Stomach (tissue), 19 donors: ENCODE measurements at places on chromosomes 1 and 21. TPM values are rescaled to one million over a fixed set of nuclear protein-coding genes. Genes with fewer than 3 reads are reported as not detected.

The RPE65 gene
- 0.43 TPM for total RNA-seq

GRCh38 chr1:213327017-213327667, 276.1 kb downstream of the RPS6KC1 start:
- no peaks in the 10 kb centered on the region for H3K4me1 ChIP-seq
- no peak overlapping the region for H3K27ac ChIP-seq
- no peak overlapping the region for H3K4me3 ChIP-seq
- no peaks in the 10 kb centered on the region for H3K36me3 ChIP-seq
- no peaks in the 10 kb centered on the region for H3K27me3 ChIP-seq

- H3K27ac ChIP-seq, result no peak overlapping the region
- H3K36me3 ChIP-seq, result no peaks in the 10 kb centered on the region
- no peak overlapping the region for H3K4me3 ChIP-seq
- peaks cover 4% of the 10 kb centered on the region for H3K4me1 ChIP-seq
These were observed 65.0 kb downstream of the WDR64 start for GRCh38 chr1:241716915-241717656.

The AK5 gene
- total RNA-seq, result 5.0 TPM

DNA sequence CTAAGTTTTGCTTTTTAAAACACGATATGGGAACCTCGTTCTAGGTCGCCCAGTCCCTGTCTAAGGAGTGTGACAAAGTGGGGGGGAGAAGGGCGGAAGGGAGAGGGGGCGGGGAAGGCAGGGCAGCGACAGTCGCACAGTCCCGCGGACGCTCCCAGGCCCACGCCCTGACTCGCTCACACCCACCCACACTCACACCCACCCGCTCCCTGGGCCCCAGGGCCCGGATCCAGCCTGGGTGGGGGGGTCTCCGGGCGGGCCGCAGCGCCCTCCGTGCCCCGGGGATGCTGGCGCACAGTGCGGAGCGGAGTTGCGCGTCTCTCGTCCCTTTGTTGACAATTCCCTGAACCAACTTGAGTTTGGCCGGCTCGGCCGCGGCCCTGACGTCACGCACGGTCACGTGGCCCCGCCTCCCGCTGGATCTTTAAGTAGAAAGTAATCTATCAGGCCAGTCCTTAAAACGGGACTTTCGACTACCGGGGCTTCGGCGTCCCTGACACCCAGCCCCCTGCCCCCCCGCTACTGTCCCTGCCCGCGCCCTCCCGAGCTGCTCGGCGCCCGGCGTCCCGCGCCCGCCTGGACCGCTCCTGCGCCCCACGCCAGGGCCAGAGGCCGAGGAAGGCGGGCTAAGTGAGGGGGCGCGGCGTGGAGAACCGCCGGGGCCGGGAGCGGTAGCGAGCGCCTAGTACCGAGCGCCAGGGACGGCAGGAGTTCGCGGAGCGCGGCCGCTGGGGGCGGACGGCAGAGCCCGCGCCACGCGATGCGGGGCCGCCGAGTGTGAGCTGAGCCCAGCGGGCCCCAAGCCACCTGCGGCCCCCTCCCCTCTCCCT, at the start of gene FOXD3:
TSS of gene FOXD3 (plus strand) at position 454 of the 830 bp plus-strand sequence. CDS start 492 bp downstream, outside the sequence.
- H3K4me1 ChIP-seq, result peaks cover 63% of the 10 kb centered on the region
- peak; percentile 71 for DNase-seq
- H3K36me3 ChIP-seq, result no peaks in the 10 kb centered on the region
- H3K27me3 ChIP-seq, result peaks cover 100% of the 10 kb centered on the region

GRCh38 chr1:66605419-66605997, 71.6 kb downstream of the SGIP1 start:
- no peaks in the 10 kb centered on the region for H3K27me3 ChIP-seq
- H3K4me3 ChIP-seq, result no peak overlapping the region
- H3K36me3 ChIP-seq, result no peaks in the 10 kb centered on the region
- no peak overlapping the region for H3K27ac ChIP-seq
- H3K4me1 ChIP-seq, result no peaks in the 10 kb centered on the region
- no peak for DNase-seq

GRCh38 chr1:155177192-155177917, 3.7 kb downstream of the TRIM46 start:
- H3K27me3 ChIP-seq, result no peaks in the 10 kb centered on the region
- no peak overlapping the region for H3K4me3 ChIP-seq
- peaks cover 85% of the 10 kb centered on the region for H3K4me1 ChIP-seq
- peak; percentile 72 for DNase-seq
- peak overlapping the region; percentile 93 for H3K27ac ChIP-seq
